ENCODE measurements at places on chromosomes 11 and 22. TPM values are rescaled to one million over a fixed set of nuclear protein-coding genes. Genes with fewer than 3 reads are reported as not detected.

PTPRCAP gene
- 0.20 TPM for total RNA-seq

CDON gene
- 8.1 TPM for total RNA-seq

MS4A3 gene
- not detected for total RNA-seq

OR5T1 gene
- total RNA-seq = not detected

TSGA10IP gene
- total RNA-seq = not detected
